CD4-positive, alpha-beta T cell treated with Interleukin-4 for 1 hour (primary cell): ENCODE measurements at places on chromosomes 12 and 14.

DNA sequence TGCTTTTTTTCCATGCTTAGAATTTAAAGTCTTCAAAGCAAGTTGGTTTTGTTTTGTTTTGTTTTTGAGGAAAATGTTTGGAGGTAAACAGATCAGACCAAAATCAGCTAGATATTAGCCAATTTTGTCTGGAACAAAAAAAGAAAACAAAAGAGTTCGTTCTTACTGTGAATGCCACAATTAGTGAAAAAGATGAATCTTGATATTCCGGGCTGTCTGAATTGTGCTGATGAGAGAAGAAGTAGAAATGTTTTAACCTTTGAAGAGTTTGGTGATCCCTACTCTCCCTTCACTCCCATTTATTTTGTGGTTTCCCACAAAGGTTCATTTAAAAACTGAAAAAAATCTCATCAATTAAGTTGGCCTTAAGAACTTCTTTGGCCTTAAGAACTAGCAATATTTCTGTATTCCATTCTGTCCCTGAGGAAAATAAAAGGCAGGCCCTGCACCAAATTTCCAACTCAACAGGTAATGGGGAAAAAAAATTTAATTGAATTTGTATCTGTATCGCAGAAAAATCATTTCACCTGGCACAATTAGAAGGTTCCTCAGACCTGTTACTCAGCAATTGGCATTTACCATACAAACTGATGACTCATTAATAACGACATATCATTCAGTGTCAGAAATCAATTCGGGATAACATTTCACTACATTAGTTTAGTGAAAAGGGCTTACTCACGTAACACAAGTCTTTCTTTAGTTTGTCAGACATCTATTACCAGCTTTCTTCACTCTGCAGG lies 562 bp upstream of the GLIPR1L2 start:
- DNase-seq = no peak

GRCh38 chr12:46408441-46408840 lies 35.9 kb upstream of the SLC38A2 start:
- no peak for DNase-seq

GRCh38 chr12:92138626-92139025 lies 7.0 kb downstream of the BTG1 start:
- no peak for DNase-seq

DNA sequence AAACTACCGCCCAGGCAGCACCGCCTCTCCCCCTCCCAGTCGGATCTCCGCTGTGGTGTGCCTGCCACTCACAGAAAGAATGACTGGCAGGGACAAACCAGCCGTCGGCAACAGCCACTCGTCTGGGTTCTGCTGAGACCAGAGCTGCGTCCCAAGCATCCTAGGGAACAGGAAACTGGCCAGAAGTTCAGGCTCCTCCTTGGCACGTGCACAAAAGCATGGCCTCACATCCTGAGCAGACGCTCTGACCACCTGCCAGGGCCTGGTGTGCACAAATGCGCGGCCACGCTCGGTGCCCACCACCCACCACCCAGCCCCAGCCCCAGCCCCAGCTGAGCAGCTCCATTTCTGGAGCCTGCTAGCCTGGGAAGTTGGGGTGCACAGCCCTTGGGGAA lies 214.8 kb downstream of the DPF3 start:
- DNase-seq = no peak
